NCI-H1417 (cell line): ENCODE measurements at places on chromosomes 4 and X.

GRCh38 chr4:146040623-146041022 is 102.0 kb upstream of the ZNF827 start:
- DNase-seq = no peak

- no peak for DNase-seq
Measured at GRCh38 chr4:8295471-8295870, 25.9 kb downstream of the HTRA3 start.

DNA sequence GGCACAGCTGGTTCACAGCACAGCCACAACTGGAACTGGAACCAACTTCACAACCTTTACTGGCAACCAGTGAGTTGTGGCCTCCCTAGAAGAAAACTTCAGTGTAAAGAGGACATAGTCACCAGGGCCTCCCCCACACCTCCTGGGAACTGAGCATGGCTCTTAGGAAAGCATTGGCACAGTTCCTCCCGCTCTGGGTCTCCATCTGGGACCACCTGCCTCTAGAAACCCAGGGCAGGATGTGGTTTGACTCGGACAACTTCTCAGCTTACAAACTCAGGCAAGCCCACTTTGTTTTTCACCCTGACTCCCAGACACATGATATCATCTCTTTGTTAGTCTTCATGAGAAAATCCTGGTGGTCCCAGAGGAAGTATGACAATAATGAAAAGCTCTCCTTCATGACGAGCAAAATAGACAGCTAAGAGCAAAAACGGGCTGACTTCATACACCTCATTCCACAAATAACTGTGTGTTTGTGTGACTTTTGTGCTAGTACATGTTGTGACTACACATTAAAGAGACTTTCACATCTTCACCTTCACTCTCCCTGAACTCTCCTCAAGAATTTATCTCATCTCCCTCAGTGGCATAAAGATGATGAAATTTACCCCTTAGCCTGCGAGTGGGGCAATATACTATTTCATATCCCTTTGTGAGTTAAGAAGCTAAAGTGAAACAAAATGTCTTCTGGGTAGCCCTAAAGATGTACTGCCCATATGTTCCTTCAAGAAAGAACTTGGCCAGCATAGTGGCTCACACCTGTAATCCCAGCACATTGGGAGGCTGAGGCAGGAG is 75.4 kb downstream of the SH3KBP1 start:
- no peak for DNase-seq

- DNase-seq = no peak
Measured at GRCh38 chr4:175457956-175458355, 354.1 kb downstream of the GPM6A start.

DNA sequence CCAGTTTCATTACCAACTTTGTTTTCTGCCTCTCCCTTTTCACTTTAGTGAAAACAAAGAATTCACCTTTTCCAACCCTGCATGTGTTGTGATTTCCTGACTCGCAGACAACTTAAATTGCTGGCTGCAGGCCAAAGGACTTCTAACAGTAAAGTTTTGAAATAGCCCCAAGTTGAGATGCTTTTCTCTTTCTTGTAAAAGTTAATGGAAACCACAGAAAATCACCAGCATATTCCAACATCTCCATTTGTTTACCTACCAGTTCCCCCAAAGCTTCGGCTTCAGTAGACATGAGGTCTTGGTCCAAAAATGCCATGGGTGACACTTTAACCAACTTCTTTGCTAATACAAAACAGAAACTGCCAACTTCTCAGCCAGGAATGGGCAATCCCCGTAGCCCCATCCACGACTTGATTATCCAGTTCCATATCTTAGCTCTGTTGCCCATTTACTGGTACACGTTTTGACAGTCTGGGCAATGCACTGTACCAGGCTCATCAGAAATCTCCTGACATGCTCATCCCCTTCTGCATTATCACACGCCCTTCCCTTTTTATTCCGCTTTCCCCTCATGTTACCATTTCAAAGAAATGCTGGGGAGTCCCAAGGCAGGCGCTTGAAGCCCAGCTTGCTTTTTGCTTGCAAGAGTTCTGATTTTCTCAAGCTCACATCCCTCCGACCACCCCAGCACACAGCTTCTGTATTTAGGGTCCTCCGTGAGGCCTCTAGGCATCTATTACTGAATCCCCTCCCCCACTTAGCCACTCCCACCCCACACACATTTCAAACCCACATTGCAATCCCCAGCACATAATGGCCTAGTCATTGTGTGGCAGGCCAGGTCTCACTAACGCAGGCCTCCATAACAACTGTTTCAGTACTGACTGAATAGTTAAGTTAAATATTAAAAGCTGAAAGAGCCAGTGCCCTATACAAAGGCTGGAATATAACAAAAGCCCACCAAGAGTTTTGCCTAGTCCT is 137.9 kb upstream of the S100G start:
- DNase-seq = no peak

- DNase-seq = peak; percentile 88
Measured at GRCh38 chrX:413322-414201, 26.9 kb upstream of the PPP2R3B start.

DNA sequence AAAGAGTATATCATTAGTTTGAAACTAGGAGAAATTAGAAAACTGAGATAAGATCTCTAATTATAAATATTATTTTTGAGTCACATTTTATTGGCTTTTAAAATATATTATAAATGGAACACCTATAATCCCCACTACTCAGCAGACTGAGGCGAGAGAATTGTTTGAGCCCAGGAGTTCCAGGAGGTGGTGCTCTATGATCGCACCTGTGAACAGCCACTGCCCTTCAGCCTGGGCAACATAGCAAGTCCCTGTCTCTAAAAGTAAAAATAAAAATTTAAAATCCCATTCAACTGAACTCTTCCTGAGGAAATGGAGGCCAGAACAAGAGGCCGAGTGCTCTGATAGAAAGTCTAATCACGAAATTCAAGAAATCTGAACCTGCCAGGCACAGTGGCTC is 6.3 kb upstream of the C4orf36 start:
- DNase-seq = no peak

DNA sequence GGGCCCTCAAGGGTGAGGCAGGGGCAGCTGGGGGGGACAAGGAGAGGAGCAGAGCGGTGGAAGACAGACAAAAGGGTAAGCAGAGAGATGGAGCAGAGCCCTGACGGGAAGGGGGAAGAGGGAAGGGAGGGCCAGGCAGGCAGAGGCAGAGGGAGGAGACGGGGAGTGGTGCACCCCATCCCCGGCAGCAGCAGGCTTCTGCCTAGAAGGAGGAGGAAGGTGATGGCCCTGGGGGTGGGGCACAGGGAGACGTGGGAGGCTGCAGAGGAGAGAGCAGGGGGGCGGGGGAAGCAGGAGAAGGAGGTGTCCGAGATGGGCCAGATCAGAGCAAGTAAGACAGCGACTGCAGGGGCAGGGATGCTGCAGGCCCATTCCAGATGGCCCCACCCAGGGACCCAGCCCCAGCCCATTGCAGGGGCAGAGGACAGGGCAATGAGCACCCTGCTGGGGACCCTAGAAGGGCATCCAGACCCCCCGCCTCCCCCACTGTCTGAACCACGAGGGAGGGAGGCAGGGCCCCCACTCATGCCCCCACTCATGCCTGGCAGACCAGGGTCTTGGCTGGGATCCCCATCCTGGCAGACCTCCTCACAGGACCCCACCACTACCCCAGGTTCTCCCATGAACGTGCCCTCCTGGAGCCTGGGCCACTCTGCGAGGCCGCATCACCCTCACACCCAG is 2.7 kb downstream of the L1CAM start:
- DNase-seq = no peak

DNA sequence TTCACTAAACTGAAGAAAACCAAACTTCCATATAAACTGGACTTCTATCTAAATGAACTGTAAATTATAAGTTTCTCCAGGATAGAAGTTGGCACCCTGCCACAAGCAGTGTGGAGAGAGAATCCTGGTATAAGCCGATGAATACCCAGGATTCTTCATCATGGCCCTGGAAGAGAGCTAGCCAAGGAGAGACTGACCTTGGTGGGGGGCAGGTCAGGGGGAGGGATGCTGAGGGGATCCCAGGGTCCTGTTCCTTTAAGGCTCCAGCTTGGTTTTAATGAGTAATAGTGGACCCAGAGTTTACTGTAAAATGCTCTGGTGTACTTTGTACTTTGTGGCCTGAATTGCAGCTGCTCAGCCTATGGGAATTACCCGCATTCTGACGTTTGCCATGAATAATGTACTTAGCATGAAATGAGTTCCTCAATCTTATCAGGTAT is 16.9 kb downstream of the RASSF6 start:
- DNase-seq = no peak

GRCh38 chrX:136662976-136663375 is 15.0 kb downstream of the CD40LG start:
- no peak for DNase-seq

GRCh38 chrX:39613997-39614679 is 483.6 kb downstream of the BCOR start:
- peak; percentile 20 for DNase-seq

- DNase-seq = no peak
Measured at GRCh38 chr4:174880001-174880400, 38.2 kb upstream of the ADAM29 start.

- DNase-seq = no peak
Measured at GRCh38 chr4:161714022-161714751, 449.6 kb downstream of the FSTL5 start.

GRCh38 chrX:13064599-13065143 is 20.3 kb upstream of the FAM9C start:
- no peak for DNase-seq

DNA sequence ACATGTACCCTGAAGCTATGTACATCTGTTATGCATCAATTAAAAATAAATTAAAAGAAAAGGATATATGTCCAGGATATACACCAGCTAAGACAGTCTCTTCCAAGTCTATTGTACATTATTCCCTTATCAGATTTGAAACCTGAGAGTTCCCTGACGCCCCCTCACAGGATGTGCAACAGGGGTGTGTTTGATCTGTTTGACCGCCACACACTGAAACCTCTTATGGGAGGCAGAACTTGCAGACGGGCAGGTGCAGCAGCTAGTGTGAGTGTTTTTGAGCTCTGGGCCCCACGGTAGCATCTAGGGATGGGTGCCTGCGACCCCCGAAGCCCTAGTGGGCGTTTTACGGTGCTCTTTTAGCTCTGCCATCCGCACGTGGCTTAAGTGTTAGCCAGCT is 4.7 kb downstream of the XG start:
- no peak for DNase-seq
